ENCODE measurements at places on chromosomes 6 and 20.

GRCh38 chr6:169915769-169916550 is 164.5 kb downstream of the ERMARD start:
- no peak for DNase-seq

DNA sequence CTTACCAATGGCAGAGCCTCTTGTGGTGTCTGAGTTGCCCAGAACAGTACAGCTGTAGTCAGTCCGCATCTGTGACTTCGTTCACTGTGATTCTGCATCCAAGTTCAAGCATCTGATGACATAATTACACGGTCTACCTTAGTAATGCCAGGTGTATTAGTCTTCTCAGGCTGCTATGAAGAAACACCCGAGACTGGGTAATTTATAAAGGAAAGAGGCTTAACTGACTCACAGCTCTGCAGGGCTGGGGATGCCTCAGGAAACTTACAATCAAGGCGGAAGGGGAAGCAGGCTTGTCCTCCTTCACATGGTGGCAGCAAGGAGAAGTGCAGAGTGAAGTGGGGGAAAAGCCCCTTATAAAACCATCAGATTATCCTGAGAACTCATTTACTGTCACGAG is 163.9 kb upstream of the SULF2 start:
- DNase-seq: no peak

DNA sequence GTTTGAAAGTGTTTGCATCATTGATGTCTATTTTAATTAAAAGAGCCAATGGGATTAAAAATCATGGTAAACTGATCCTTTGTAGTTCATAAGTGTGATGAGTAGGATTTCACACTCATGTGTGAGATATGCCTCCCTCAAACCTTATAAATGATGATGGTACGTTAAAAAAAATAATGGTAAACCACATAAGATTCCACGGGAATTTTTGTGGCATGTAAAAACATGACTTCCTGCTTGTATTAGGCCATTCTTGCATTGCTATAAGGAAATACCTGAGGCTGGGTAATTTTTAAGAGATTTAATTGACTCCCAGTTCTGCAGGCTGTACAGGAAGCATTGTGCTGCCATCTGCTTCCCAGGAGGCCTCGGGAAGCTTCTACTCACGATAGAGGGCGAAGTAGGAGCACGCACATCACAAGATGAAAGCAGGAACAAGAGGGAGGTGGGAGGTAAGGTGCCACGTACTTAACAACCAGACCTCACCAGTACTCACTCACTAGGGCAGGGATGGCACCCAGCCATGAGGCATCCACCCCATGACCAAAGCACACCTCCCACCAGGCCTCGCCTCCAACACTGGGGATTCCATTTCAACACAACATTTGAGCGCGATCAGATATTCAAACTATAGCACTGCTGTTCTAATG is 187.6 kb upstream of the QKI start:
- DNase-seq: no peak

DNA sequence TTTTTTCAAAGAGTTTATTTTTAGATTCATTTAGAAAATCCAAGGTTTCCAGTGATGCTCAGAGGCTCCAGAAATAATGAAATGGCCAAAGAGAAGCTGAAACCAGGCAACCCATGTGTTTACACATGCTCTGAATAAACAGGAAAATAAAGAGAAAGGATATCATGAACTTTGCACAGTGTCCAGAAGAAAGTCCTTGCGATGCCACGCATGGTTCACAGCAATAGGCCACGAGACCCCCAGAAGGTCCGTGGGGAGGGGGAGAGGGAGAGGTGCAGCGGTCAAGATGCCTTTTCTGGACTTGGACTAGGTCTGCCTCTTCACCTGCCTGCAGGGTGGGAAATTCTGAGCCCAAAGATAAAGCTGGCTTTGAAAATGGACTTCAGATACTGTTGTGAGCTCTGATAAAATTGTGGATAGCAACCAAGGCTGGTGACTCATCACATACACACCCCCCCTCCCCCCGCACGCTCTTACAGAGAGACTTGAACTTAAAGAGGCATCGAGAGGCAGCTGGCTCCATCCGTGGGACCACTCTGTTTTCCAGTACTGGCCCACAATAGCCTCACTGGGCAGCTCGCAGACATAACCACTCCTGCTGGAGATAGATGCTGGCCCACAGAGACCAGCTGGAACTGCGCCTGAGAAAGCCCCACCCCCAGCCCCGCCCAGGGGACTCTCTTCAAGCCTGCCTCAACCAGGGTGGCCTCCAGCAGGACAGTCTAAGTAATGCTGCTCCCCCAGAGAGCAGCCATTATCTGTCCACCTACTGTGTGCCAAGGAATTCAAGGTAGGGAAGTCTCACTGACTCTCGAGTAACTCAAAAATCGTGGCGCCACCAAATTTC is 21.2 kb upstream of the NFATC2 start:
- DNase-seq: no peak

- DNase-seq: no peak
These were observed 2.9 kb downstream of the SLC44A4 start for GRCh38 chr6:31875877-31876276.

GRCh38 chr20:45629496-45630100 is at the start of gene WFDC10A:
Gene WFDC10A, plus strand, starts transcription at chr20:45629739. Its CDS starts 75 bp downstream, at chr20:45629814.
- DNase-seq: no peak

- DNase-seq: no peak
These were observed 18.2 kb downstream of the LINC00237 start for GRCh38 chr20:21087862-21088540.

DNA sequence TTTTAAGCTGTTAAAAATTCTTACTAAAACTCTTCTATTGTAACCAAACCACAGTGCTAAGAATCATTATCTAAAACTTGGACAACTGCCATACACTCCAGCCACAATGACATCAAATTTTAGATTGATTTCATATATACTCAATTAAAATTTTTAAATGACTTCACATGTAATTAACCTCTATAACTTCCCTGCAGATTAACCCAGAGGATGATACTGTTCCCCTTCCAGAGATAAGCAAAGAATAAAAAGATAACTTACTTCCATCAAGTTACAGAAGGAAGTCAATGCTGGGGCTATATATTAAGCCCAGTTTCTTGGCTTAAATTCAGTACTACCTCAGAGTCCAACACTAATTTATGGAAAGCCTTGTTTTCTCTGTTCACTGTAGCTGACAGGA is 71.3 kb downstream of the ARHGAP18 start:
- no peak for DNase-seq

GRCh38 chr6:12842658-12843057 is 126.1 kb downstream of the PHACTR1 start:
- DNase-seq: no peak
